SK-N-SH treated with all-trans-retinoic acid at 6 μM for 48 hours (cell line): ENCODE measurements at places on chromosomes 2 and 18.

DNA sequence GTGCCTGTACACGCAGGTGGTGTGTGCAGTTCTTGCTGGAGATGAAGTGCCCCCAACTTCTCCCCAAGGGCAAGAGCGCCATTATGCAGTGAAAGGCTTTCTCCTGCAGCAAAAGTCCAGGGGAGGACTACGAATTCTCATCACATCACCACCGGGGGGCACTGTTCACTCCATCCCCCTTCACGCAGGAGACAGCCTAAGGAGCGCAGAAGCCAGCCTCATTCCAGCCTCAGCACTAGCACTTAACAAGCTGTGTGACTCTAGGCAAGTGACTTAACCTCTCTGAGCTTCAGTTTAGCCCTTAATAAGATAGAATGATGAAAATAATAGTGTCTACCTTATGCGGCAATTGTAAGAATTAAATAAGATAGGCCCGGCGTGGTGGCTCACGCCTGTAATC, 32.3 kb downstream of the DNMT3A start:
- peak; percentile 69 for ATAC-seq

GRCh38 chr18:77102259-77103040, 30.1 kb downstream of the MBP start:
- peak; percentile 83 for ATAC-seq

GRCh38 chr18:35553300-35553699, 28.2 kb upstream of the GALNT1 start:
- no peak for ATAC-seq

- no peak for ATAC-seq
Observed at GRCh38 chr2:112867701-112868631, 31.4 kb upstream of the IL1B start.

- ATAC-seq: no peak; the same call in 1 of the 3 replicates
Observed at GRCh38 chr2:217795706-217796465, 206.9 kb downstream of the TNS1 start.

GRCh38 chr2:170660409-170660808, 54.7 kb upstream of the SP5 start:
- ATAC-seq: no peak
